ENCODE measurements at places on chromosomes 12 and 14.

DNA sequence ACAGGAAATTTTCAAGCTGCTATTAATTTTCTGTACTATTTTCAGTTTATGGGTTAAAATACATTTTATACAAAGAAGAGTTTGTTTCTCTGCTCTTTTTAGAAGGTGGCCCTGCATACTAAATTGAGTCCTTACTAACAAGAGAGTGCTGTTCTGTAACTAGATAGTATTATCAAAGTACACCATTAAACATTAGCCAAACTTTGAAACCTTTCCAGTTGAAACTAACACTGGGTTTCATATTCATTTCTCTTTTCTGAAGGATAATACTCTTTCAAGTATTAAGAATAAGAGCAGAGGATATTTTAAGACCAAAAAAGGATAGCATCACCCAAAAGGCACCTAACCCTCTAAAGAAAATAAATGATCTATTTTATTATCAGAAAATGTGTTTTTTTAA lies 47.2 kb downstream of the PEBP1 start:
- DNase-seq, result no peak

DNA sequence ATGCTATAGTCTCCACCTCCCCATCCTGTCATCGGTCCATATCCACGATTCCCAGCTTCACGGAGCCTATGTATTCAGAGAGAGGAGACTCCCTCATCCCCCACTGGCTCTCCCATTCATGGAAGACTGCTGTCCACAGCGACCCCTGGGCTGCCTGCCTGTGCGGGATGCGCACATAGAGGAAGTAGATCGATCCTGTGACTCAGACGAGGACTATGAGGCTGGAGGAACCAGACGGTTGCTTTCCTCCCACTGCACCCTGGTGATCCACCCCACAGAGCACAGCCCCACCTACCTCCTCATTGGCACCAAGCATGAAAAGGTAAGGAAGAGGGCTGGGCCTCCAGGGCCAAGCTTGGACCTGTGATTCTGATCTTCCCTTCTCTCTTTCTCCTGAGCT lies 24.4 kb downstream of the PIGH start:
- no peak for DNase-seq

- no peak for DNase-seq
Observed at GRCh38 chr12:106760184-106760531, 14.3 kb upstream of the RIC8B start.

DNA sequence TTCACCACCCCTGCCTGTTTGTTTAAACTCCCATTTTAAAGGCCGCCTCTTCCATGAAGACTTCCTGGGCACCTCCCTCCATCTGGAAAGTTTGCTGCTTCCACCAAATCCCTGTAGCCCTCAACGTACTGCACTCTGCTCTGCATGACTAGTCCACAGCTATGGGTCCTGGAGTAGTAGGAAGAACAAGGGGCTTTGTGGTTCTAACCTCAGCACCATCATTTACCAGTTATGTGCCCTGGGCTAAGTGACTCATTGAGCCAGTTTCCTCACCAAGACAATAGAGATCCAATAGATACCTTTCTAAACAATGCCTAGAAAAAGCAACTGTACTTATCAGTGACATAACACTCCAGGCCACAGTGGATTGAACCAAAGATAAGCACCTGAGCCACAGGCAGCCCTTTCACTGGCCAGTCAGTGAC lies 8.5 kb upstream of the LTBP2 start:
- DNase-seq, result no peak

- DNase-seq, result no peak
Observed at GRCh38 chr12:1767407-1768090, 52.8 kb upstream of the LRTM2 start.

GRCh38 chr14:59398841-59399240 lies 66.3 kb downstream of the GPR135 start:
- DNase-seq, result no peak

DNA sequence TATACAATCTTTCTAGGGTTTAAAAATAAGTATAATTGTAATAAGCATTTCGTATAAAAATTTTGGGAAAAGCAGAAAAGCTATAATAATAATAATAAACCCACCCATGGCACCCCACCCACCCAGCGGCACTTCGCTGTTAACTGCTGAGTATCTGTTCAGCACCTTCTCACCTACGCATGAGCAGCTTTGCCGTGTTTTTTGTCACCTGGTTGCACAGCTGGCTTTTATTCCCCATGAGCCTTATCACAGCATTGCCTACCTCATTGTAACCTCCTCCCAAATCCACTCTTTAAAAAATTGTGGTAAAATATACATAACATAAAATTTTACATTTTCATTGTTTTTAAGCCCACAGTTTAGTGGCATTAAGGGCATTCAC lies 34.7 kb downstream of the CYP46A1 start:
- no peak for DNase-seq

DNA sequence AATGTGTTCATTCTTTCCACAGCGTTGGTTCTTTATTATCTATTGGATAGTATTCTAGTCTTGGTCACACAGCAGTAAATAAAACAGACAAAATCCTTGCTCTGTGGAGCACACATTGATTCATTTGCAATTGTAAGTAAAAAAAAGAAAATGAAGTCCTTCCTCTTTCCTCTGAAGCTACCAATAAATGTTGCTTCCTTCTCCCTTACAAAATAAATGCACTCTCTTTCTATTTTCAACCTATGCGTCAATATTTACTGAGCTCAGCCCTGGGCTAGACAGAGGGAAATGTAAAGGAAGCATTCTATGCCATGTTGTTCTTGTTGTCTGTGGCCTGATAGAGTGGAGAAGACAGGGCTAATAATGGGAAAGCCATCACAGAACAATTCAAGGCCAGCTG lies 2.9 kb downstream of the ABHD12B start:
- DNase-seq, result peak; percentile 9

DNA sequence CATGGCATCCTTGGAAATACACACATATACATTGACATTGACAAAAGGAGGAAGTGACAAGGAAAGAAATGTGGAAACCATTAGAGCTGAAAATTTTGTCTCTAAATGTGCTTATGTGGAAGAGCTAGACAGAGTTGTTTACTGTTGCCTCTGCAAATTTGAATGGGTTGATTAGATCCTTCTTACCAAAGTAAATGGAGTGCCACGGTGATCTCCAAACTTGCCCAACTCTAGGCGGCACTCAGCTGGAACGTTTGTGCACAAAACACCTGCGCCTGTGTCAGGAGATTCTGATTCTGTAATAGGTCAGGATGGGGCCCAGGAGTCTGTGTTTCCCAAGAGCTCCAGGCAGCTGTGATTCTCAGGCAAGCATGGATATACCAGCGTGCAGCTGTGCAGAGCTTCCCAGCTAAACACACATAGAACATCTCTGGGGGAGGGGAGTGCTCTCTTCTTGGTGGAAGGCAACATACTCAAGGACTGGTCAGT lies 77.8 kb upstream of the BDKRB2 start:
- DNase-seq, result no peak

- no peak for DNase-seq
Observed at GRCh38 chr12:120085920-120086645, 30.5 kb downstream of the RAB35 start.

DNA sequence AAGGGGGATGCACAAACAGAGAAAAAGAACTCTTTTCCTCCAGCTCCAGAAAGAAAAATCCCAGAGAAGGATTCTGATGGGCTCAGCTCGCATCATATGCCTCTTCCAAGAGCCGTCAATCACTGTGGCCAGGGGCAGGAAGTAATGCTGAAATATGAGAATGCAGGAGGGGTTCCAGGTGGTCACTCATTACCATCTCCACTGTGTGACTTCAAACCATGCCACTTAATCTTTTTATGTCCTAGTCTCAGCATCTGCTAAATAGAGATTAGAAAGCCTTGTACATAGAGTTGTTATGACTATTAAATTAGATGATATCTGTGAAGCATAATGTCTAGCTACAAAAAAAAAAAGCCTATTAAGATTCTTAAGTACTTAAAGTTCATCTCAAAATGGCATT lies 65.6 kb upstream of the FICD start:
- no peak for DNase-seq

GRCh38 chr12:16472631-16473030 lies 125.2 kb downstream of the MGST1 start:
- DNase-seq, result no peak

- DNase-seq, result no peak
Observed at GRCh38 chr12:6932766-6933165, 5.0 kb downstream of the ATN1 start.

- no peak for DNase-seq
Observed at GRCh38 chr14:95288672-95289322, 30.9 kb downstream of the CLMN start.

DNA sequence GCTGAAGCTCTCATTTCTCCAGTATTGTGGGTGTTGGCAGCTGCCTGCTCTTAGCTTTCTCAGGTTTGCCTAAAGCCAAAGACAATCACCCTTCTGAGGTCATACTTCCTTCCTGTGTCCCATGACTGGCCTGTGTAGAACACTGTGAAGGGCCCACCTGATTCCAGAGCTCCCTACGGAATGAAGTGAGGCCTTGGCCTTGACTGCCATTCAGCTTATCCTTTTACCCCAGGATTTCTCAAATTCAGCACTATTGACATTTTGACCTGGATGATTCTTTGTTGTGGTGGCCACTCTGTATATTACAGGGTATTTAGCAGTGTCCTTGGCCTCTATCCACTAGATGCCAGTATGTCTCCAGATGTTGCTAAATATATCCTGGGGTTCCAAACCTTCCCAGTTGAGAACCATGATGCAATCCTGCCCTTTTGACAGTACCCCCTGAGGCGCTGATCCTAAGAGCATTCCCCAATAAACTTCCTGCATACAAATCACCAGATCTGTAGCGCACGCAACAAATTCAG lies 112.3 kb upstream of the KRR1 start:
- no peak for DNase-seq

- no peak for DNase-seq
Observed at GRCh38 chr14:50602035-50602434, 42.1 kb downstream of the ATL1 start.

DNA sequence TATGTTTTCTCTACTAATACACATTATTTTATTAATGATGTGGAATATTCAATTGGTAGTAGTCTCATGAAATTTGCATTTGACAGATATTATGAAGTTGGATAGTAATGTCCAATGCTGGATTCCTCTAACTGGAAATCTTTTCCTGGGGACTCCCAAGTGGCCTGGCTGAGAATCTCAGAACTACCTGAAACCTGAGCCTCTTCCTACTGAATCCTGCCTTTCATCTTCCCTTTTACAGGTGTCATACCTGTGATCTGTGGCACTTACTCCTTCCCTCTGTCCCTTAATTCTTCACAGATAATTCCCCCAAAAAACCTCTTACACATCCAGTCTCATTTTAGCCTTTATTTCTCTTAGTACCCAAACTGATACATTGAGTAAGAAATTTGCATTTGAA lies 89.7 kb upstream of the MYF6 start:
- DNase-seq, result no peak

- DNase-seq, result no peak
Observed at GRCh38 chr12:41264281-41264680, 76.2 kb downstream of the PDZRN4 start.

- no peak for DNase-seq
Observed at GRCh38 chr12:112823582-112824149, 32.1 kb downstream of the RPH3A start.

DNA sequence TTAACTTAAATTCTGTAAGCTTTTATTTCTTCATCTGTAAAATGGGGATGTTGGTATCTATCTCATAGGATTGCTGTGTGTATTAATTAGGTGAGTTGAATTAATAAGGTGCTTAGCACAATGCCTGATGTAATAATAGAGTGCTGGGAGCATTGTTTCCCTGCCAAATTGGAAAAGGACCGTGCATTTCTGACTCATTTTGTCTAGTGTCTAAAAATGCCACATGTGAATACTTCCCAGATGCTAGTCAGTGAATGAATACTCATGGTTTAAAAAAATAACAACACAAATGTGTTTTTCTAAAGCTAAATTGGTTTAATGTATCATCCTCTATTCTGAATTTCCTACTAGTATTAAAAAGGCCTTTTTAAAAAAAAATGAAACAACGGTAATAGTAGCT lies 45.4 kb upstream of the NEDD1 start:
- DNase-seq, result no peak

DNA sequence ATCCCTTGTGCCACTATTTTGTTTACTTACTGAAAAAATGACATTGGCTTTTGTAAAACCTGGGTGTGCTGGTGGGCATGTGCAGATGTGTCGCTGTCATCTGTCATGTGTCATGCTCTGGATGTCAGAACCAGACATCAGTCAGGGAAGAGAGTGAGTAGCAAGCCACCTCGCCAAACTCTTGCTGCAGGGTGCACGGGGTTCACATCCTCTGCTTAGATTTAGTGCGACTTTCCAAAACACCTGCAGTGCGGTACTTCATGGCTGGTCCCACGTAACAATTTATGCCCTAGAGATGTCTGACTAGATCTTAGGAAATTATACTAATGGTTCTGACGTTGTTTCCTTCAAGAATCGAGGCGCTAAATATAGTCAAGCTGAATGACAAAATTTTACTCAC lies 106.7 kb downstream of the CRADD start:
- DNase-seq, result no peak

GRCh38 chr14:58846682-58847465 lies 209.1 kb downstream of the DACT1 start:
- no peak for DNase-seq

- no peak for DNase-seq
Observed at GRCh38 chr12:117047810-117048584, 51.2 kb downstream of the TESC start.

DNA sequence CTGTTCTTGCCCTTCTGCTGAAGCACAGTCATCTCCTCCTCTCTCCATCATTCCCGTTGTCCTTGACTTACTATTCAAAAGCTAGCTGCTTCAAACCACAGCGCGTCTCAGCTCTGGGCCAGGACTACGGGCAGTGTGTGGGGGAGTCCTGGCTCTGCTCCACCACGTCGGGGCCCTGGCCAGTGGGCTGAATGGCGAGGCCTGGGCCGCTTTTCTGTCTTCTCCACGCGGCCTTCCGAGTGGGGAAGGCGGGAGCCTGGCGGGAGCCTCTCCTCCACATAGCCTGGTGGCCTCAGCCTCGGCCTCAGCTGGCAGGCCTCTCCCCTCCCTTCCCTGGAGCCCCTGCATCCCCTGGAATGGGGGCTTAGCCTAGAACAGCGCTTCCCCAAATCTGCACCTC lies 16.5 kb downstream of the ANKRD9 start:
- DNase-seq, result no peak

- DNase-seq, result no peak
Observed at GRCh38 chr12:966724-967123, 17.2 kb upstream of the RAD52 start.

- DNase-seq, result no peak
Observed at GRCh38 chr12:67853204-67853603, 136.0 kb upstream of the IFNG-AS1 start.

All from NCI-H2029 (cell line).